ENCODE measurements at places on chromosomes 2 and 18.
A peak's percentile ranks its signal among the peaks of the same experiment; 100 is the strongest.

DNA sequence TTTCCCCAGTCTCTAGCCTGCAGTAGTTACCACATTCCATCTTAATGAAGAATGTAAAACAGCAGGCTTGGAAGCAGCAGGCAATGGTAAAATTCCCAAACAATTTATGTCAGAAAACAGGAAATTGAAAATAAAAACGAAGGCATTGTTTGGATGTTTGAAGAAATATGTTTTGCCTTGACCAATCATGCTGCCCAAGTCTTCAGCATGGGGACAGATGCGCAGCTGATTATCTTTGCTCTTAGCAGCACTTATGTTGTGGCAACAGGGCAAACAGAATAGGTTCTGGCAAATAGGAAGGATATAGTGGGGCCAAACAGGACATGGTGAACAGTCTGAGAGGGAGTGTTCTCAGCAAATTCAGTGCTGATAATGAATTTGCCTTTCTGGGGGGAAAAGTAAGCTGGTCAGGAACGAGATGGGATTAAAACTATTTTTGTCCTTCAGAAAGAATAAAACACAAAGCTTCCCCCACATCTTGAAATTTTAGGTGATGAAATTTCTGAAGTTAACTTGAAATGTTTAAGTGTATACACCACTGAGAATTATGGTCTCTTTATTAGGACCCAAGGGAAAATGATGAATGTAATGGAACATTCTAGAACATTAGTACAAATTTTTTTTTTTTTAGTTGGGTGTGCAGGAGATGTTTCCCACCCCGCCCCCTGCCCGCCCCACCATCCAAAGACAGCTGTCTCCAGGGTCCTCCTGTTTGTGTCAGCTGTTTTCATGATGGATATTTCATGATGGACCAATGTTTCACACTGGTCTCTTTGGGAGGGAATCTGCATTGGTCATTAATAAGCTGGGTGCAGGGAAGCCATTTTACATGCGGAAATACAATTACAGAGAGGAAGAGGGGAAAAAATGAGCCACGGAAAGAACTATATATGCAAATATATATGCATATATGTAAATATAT lies 239.5 kb upstream of the REV1 start:
- no peak for DNase-seq

GRCh38 chr18:31104444-31104843 lies 2.2 kb upstream of the DSC2 start:
- no peak for DNase-seq

GRCh38 chr18:77114415-77115191 lies 18.0 kb downstream of the MBP start:
- peak; percentile 99 for DNase-seq

GRCh38 chr2:236176951-236177350 lies 8.8 kb upstream of the GBX2 start:
- no peak for DNase-seq

GRCh38 chr2:240858321-240858720 lies 10.3 kb upstream of the AGXT start:
- no peak for DNase-seq

DNA sequence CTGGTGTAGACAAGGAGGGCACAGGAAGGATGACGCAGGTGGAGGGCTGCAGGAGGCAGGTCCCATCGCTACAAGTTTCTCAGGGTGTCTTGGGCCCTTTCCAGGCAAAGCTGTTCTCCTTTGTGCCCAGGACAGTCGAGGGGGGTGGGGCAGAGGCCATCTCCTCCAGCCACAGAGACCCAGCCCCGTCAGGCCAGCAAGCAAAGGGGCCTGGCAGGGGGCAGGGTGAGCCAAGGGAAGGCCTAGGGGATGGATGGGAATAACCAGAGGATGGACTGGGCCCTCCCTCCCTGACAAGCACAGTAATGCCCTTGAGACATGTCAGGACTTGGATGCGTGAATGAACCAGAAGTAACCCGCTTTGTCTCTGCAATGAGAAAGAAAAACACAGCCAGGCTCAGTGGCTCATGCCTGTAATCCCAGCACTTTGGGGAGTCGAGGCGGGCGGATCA lies 6.3 kb downstream of the TCF23 start:
- DNase-seq = no peak

DNA sequence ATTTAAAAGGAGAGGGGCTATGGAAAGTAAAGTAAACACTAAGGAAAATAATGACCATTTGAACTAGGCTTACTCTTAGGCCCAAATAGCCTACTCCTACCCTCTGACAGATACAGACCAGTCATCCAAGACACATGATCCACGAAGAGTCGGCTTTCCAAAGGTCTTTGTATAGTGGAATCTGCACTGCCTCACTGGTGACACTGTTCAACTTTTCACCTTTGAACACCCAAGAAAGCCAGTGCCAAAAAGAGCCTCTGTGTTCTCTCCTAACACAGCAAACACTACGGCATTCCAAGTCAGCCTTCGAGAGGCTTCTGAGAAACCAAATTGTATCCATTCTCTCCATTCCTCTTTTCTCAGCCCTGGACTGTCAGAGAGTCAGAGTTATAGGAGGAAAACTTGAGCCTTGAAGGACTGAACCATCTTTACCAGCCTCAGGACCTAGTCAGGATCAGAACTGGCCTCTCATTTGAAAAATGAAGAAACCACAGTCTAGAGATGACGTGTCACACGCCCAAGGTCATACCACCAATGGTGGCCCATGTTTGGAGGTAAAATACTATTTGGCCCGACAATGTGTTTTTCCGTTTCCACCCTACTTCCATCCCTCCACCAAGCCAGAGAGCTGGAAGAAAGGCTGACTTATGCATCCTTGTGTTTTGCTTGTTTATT lies 267.4 kb upstream of the ACVR2A start:
- no peak for DNase-seq

- no peak for DNase-seq
These were observed 153.4 kb upstream of the SOX11 start for GRCh38 chr2:5538772-5539171.

DNA sequence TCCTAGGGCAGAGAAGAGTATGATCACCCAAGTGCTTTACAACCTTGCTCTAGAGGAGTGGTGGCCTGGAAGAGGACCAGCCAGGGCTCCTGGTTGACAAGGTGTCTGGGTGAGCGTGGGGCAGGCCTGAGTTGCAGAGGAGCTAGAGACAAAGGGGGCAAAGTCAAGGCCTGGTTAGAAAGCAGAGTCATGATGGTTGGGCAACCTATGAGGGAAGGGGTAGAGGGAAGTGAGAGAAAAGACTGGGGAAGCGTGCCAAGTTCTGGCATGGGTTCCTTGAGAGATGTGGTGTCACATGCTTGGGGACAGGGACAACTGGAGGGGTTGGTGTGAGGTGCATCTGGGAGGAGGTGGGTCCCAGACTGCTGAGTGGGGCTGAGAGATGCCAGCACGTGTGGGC lies 13.5 kb downstream of the ZFP36L2 start:
- DNase-seq = peak; percentile 40

GRCh38 chr2:19759880-19760279 lies 141.9 kb downstream of the TTC32 start:
- no peak for DNase-seq

DNA sequence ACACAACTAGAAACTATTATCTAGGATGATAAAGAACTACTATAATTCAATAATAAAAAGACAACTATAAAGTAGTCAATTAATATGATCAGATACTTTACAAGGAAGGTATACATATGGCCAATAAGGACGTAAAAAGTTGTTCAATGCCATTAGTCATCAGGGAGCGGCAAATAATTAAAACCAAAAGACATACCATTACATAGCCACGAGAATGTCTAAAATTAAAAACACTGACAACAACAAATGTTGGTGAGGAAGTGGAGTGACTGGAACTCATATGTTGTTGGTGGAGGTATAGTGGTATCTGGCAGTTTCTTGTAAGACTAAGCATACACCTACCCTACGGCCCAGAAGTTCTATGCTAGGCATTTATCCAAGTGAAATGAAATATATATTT lies 152.4 kb downstream of the MTCL1 start:
- DNase-seq = no peak

DNA sequence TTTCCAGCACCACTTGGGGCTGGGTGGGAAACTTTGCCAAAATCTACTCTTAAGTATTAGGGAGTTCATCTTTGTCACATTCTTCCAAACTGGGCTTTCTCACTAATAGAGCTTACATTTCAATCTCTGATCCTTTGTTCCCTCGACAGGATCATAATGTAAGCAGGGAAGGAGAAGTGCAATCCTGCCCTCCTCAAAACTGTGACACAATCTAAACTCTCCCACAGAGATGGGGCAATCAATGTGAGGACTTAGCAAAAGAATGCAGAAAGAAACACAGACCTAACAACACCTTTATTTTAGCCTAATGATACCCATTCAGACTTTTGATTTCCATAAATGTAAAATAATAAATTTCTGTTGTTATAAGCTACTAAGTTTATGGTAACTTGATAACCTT lies 40.8 kb downstream of the DSEL start:
- no peak for DNase-seq

DNA sequence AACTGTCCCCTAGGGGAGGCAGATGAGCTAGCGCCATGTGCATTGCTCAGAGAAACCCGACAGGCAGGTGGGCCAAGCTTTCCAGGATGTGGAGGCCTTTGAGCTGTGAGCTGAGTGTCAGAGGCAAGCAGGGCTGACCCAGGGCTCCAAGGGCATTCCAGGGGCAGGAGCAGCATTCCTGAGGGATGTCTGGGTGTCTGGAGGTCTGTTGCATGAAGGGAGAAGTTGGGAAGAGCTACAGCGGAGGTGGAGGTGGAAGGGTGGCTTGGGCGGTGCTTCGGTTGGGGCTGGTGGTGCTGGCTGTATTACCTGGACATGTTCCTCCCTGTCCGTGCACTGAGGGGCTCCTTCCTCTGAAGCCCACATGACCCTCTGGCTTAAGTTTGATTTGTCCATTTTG lies 102.8 kb downstream of the RNF144A start:
- DNase-seq = no peak

GRCh38 chr2:16860627-16861026 lies 195.0 kb upstream of the CYRIA start:
- no peak for DNase-seq

DNA sequence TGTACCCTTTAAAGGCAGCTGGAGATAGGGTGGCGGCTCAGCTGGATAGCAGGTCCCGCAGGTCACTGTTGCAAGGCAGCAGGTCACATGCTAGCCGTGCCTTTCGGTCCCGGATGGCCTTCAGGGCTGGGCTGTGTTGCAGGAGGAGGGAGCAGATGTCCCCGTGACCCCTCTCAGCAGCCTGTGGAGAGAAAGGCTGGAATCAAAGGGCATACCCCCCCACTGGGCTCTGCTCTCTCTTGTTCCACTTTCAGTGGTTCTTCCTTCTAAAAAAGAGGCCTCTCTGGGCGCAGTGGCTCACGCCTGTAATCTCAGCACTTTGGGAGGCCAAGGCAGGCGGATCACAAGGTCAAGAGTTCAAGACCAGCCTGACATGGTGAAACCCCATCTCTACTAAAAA lies 4.4 kb upstream of the ANKRD23 start:
- no peak for DNase-seq

DNA sequence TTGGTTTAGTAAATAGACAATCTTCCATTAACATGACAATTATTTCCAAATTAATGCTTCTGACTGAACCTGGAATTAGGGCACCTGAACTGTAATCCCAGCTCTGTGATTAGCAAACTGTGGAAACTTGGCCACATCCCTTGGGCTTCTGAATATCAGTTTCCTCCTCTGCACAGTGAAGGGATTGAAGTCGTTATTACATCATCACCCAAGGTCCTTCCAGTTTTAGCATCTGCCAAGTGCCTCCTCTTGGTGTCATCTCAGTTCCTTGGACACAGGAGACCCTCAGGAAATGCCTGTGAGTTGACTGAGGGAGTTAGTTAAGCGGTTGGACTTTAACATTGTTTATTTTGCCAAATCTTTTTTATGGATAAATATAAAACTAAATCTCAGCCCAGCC lies 64.8 kb downstream of the MOGAT1 start:
- DNase-seq = no peak

DNA sequence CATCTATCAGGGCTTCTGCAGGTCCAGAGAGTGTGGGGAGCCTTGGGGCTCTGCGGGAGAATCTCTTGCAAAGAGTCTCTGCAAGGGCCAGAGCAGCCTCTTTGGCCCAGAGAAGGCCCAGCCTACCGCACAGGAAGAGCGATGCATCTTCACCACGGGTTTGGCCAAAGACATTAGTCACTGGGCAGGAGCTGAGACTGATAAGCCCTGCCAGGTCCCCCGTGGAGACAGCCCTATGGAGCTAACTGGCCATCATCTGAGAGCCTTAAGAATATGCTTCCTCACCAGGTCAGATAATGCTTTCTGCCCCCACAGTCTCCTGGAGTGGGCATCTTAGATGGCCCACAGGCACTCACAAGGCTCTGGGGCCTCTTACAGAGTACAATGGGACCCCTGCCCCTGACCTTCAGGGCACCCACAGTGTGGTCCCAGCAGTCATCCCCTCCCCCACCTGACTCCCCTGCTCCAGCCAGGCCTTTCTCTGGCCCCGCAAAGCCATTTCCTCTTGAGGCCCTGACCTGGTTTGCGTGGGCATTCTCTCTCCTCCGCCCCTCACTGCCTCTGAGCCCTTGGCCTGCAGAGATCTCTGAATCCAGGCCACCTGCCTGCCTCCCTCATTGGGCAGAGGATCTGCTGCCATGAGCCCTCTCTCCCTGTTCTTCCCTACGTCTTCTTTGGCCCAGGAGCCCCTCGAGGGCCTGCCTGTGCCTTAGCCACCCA lies 31.9 kb upstream of the MAPRE3 start:
- no peak for DNase-seq

DNA sequence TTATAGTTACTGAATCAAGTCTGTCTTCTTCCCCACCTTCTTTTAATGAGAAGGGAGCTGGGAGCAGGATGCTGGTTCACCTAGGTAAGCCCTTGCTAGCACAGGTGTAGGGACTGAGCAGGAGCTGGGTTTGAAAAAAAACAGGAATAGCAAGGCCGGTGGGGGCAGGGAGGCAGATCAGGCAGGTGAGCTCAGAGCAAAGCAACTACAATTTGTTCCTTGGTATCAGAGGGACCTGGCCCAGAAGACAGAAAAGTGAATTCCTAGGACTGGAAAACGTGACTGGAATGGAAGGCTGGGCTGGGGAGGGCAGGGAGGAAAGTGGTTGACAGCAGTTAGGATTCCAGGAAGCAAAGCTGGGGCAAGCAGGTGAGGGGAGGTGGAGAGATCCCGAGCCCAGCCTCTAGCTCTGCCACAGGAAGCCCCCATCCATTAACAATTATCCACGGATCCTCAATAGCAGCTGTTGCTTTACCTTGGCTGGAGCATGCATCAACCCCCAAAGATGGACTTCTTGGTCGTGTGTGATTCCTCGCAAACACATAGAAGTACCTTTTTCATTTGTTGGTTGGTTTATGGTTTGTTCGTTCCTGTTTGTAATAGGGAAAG lies 118.4 kb downstream of the LNPK start:
- no peak for DNase-seq

DNA sequence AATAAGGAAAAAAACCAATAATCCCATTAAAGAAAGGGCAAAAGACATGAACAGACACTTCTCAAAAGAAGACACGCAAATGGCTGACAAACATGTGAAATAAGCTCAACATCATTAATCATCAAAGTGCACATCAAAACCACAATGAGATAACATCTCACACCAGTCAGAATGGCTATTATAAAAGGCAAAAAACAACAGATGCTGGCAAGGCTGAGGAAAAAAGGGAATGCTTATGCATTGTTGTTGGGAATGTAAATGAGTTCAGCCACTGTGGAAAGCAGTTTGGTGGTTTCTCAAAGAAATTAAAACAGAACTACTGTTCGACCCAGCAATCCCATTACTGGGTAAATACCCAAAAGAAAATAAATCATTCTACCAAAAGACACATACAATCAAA lies 285.6 kb downstream of the NR4A2 start:
- no peak for DNase-seq
